ENCODE measurements at places on chromosomes 5 and 9.
A peak's percentile ranks its signal among the peaks of the same experiment; 100 is the strongest.

DNA sequence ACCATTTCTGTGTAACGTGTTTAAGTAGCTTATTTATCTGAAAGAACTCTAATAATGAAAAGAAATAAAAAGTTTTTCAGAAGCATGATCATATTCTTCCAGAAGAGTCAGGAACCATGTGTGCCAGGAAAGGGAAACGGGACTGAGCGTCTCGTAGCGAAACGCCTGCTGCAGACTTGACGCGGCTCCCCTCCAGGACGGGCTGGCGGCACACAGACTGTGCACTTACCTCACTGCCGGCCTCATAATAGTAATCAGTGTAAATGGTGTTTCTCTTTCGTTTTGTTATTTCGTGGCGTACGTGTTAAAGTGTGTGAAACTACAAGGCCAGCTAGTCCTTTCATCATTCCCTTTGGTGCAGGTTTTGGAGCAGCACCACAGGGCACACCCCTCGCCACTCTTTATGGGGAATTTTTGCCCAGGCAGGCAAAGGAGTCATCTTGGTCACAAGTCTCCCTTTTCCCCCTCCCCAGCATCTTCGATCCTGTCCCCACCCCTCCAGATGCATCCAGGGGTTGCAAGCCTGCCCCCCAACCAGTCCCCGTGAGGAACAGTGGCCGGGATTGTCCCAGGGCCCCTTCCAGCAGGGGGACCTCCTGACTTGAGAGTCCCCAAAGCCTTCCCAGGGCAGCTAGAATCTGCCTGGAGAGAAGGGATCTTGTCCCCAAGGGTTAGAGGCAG, 233.1 kb downstream of the FANCC start:
- peak; percentile 45 for DNase-seq

DNA sequence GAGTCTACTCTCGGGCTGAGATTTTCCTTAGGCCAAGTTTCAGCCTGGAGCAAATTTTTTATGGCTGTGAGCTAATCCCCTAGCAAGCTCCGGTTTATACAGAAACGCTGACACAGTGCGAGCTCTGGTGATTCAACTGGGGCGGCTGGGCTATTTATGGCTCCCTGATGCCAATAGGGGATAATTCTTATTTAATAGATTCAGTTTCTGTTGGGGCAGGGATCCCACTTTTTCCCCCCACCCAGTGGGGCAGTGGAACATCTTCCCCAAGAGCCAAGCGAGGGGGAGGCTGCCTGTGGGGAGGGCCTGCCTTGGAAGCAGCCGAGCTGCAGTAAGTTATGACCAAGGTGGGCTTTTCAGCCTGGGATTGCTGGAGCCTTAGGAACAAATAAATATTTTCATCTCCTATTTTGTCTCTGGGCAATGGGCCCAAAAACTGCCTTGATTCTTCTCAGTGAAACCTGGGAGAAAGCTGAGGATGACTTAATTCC, 129.1 kb downstream of the MACROH2A1 start:
- no peak for DNase-seq

DNA sequence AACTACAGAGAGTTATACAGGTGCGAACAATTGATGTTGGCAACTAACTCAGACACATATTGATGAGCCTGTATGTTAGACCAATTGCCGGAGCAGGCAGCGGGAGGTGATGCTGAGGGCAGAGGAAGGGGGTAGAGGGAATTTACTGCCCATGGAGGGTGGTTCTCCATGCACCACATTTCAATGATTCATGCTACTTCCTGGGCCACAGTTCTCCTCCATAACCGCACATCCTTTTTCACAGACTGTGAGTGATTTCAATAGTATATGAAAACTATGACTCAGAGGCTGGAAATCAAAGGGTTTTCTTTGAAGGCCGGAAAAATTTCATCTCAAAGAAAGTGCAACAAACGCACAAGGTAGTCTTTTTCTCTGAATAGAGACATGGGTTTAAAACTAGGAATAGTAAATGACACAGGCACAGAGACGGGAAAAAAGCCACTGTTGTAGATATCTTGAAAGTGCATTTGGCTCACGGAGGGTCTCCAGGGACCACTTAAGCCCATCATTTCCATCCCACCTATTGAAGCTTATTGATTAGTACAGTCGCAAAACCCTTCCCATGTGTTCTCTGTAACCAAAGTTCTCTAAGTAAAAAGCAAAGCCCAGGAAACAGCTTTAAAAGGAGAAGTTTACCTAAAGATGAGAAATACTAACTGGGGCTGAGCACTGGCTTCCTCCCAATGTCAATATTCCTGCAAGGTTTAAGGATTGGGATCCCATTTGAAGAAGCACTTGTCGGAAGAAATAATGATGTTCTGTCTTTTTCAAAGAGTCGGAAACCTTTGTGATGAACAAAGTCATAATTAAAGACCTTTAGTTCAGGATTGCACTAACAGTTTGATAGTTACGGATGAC, 28.0 kb upstream of the ADAM19 start:
- no peak for DNase-seq

DNA sequence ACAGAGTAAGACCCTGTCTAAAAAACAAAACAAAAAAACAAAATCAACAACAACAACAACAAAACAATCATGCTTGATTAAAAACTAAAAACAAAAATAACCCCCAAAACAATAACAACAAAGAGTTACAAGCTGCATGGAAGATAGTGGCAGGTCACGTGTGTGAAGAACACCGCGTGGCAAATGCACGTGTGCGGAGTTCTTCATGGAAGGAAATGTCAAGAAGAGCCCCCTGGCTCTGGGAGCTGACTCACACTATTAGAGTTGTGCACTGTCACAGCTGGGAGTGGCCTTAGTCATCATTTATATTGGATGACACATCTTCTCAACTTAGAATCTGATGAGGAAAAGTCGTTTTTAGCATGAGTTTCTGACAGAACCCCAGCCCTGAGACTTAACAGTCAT, 110.5 kb downstream of the JMY start:
- no peak for DNase-seq

DNA sequence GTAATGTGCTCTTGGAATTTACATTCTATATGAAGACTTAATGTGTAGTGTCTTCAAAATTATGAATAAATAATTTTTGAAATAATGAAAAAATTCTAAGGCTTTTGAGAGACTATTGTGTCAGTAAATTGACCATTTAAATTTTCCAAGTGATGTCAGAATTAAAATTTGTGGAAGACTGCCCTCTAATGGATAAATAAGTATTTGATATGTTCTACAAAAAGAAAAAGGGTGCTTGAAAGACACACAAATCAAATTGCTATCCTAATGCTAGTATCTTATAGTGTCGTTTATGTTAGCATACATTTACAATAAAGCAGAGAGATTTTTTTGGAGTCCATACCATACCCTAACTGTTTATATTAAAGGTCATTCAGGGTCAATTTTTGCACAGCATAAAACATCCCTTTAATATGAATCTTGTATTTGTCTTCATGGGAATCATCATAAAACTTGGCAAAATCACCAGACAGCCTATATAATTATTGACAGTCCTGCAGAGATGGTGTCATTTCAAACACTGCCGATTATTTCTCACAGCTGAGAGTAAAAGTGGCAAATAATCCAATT, 120.8 kb upstream of the SLC27A6 start:
- no peak for DNase-seq

GRCh38 chr5:170760113-170760512, 23.4 kb upstream of the GABRP start:
- DNase-seq = no peak
